Hematopoietic multipotent progenitor cell treated with erythropoietin and hydrocortisone succinate and interleukin-3 and kit ligand, for 17 days (in vitro differentiated cells): ENCODE measurements at places on chromosomes 12 and 14.

DNA sequence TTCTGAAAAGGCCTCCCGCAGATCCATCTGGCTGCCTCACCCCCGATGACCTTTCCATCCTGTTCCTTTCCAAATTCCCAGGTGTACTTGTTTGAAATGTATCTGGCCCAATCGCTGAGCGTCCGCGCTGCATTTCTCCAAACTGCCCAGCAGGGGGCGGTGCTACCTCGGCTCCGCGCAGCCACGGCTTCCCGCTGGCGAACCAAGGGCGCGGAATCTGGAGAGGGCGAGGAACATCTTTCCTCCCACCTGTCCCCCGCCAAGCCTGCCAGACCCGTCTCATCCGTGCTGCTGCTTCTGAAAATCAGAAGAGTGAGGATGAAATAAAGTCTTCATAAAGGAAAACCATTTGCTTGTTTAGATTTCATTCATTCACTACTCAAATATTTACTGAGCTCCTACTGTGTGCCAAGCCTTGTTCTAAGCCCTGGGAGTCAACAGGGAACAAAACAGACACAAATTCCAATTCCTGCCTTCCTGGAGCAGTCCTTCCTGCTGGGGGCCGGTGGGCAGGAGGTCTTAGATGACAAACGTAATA, 16.8 kb upstream of the MYL2 start:
- peak; percentile 39 for DNase-seq

DNA sequence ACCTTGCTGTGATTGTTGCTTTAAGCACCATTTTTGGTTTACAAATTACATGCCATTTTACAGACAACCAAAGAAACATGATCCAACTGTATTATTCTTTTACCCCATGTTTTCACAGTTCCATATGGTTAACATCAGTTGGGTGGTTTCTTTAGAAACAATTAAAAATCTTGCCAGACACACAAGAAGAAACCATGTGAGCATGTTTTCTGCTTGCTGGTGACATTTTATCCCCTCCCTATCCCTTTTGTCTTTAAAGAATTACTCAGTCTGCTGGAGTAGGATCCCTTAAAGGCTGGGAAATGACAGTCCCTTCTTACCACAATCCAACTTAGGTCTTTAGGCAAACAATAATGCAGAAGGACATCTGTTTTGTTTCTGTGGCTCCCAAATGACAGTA, 121.8 kb upstream of the PLXNC1 start:
- DNase-seq: no peak

- DNase-seq: no peak
Observed at GRCh38 chr12:22687361-22688076, 62.5 kb downstream of the ETNK1 start.

GRCh38 chr14:80427101-80427500, 215.8 kb upstream of the DIO2 start:
- DNase-seq: no peak

DNA sequence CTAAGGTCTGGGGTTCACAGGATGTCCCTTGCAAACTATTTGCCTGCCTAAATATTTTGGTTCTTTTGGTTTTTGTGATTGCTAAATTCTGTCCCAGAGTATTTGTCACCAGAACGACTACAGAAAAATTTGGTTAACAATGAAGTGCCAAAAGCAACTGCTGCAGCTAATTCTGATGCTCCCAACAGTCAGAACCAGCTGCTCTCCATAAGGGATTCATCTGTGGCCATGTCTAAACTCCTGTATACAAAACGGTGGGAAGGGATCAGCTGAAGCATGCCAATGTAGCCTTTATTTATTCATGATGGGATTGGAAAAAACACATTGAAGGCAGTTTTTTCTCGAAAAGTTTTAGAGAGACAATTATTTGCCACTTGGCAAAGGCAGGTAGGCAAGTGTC, 29.3 kb upstream of the PELI2 start:
- DNase-seq: no peak

- no peak for DNase-seq
Observed at GRCh38 chr12:70876952-70877351, 43.6 kb downstream of the PTPRR start.

GRCh38 chr12:10243818-10244520, 31.3 kb downstream of the GABARAPL1 start:
- no peak for DNase-seq

DNA sequence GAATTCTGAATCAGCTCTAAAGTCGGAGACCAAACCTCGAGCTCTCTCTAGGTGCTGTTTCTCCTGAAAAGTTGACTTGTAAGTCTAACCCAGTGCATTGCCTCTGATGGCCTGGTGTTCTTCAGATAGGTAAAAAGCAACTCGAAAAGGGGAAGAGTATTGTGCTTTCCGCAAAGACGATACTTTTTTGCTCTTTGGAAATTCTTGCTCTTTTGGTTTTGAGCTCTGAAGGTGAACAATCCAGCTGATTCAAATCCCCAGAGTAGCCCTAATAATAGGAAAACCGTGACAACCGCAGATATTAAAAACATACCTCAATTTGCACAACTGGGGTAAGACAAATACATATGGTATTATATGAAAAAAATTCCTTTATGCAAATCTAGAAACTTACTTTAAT, 447.4 kb downstream of the RAD51B start:
- no peak for DNase-seq

- no peak for DNase-seq
Observed at GRCh38 chr12:48812389-48812788, 5.9 kb upstream of the CACNB3 start.

DNA sequence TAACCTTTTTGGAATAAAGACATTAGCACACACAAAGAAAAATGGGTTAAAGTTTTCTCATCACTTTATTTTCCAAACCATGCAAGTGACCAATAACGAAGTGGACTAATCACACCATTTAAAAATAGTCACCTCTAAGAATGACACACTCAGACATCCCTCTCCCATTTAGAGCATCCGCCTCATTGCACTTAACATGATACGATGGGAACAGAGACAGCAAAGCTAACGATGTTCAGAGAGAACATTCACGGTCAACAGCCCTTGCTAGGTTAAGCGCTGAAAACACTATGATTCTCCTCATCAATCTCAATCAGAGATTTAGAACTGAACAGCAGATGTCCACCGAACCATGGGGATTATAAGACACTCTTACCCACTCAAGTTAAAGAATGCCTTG, 35.8 kb downstream of the NIN start:
- DNase-seq: no peak

- DNase-seq: peak; percentile 74
Observed at GRCh38 chr12:25241167-25242020, 9.3 kb downstream of the KRAS start.

- DNase-seq: no peak
Observed at GRCh38 chr12:23368590-23368989, 580.9 kb downstream of the SOX5 start.

DNA sequence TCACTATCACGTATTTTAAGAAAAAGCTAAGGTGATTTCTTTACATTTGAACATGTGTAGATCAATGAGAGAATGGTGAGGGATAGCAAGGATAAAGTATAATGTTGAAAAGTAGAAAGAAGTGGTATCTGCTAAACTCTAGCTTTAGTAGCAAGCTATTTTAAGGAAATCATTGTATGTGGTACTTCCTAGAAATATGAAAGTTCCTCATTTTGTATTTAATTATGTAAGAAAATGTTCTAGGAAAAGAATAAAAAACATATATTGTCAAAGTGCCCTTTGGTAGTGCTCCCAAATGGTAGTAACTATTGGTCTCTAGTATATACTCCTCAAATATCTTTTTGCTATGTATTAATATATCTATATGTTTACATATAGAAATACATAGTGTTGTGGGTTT, 35.7 kb downstream of the RAB21 start:
- DNase-seq: no peak

DNA sequence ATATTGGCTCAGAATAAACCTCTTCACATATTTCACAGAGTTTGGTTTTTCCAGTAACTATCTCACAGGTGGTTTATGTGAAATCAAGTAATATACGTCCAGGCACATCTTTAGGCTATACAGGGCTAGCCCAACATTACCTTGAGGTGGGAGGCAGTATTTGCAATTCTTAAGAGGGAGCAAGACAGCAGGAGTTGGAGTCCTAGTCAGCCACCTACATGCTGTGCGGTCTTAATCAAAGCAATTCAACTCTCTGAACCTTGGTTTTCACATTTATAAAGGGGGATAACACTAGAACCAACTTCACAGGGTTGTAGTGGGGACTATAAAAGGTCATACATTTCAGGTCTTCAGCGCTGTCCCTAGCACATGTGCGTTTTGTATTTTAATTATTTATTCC, 73.5 kb upstream of the FICD start:
- DNase-seq: no peak

- DNase-seq: no peak
Observed at GRCh38 chr12:127107744-127108143, 1159.2 kb upstream of the TMEM132C start.

DNA sequence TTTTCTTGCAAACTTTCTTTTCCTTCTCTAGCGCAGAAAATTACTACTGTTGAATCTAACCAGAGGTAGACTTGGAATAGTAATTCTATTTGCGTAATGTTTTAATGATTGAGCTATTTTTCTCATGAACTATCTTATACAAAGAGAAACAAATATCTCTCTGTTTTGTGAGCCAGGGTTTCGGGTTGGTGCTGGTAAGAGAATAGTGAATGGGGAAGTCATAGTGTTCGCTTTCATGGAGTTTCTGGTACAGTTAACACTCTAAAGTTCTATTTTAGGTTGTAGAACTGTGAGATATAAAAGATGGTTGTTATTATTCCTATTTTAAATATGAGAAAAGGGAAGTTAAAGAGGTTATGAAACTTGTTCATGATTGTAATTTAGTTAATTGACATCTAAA, 6.6 kb downstream of the CLEC1B start:
- no peak for DNase-seq

DNA sequence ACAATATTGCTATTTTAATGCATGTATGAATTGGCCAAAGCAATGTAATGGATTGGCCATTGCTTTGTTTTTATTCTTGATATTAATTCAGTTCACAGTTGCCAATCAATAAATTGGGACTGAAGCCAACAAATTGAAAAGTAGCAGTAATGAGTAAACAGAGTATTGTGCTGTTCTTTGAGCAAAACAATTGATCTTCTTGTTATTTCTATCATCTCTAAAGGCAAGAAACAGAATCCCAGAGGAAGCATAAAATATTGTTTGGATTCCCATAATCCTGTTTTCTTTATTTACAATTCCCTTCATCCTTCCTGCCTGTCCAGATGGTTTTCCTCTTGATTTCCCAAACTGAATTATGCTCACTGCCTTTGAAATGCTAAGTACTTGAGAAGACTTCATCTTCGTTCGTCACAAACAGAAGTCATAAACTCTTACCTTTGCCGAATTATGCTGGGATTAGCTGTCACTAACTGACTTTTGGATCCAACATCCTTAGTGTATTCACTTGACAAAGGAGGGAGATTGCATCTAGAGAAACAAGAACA, 85.9 kb downstream of the ST8SIA1 start:
- no peak for DNase-seq

- DNase-seq: no peak
Observed at GRCh38 chr12:24505366-24506015, 443.4 kb downstream of the BCAT1 start.

GRCh38 chr12:72491426-72491825, 219.3 kb downstream of the TRHDE start:
- no peak for DNase-seq

DNA sequence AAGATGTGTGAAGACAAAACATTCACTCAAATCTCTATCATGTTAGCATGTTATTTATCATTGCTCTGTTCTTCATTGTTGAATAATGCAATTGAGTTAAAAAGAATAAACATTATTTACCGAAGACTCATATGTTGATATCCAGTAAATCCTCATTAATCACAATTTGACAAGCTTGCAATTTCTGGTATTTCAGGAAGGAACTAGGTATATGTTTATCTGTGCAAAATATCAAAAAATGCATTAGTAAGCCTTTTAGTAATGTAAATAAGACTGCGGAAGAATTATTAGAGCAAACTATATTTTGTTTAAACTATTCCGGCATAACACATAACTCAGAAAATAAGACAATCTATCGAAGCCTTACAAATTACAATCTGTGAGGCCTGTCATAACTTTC, 222.7 kb upstream of the NOVA1 start:
- no peak for DNase-seq

GRCh38 chr14:23324993-23325392, 3.7 kb downstream of the PABPN1 start:
- no peak for DNase-seq

- DNase-seq: no peak
Observed at GRCh38 chr12:52271158-52271557, 3.3 kb upstream of the KRT86 start.

GRCh38 chr14:30243805-30244204, 315.2 kb upstream of the G2E3 start:
- DNase-seq: no peak

GRCh38 chr14:57970594-57970993, 104.7 kb upstream of the SLC35F4 start:
- no peak for DNase-seq

GRCh38 chr12:54437243-54437642, 18.2 kb upstream of the ITGA5 start:
- DNase-seq: no peak

DNA sequence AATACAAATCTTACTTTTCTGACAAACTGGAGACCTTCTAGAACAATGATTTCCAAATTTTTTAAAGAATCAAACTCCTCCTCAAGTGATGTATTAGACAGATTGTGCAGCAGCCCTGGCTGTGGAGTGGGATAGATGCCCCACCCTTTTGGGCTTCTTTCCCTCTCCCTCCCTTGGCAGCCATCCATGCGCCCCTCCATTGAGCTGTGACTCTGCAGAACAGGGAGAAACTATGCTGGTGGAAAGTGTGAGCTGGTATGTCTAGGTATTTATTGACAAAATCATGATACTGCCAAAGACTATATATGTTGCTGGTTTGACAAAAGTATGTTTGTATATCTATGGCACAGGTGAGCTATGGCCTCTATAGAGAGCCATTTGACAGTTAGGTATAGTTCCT, 138.5 kb downstream of the KTN1 start:
- no peak for DNase-seq

DNA sequence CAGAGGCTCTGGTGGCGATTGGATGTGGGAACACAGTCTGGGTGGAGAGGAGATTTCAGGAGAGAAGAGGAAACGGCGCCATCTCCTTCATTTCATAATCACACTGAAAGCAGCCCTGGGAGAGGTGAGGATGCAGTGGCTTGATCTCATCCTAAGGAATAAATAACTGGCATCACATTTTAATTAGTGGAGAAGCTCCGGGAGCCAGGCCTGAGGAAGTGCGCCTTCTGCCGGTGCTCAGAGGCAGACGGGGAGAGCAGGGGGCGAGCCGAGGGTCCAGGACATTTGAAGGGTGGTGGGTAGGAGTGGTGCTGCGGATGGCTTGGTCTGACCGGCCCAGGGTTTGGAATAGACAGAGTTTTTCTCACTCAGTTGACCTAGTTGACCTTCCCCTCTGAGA, 265.0 kb downstream of the CACNA1C start:
- no peak for DNase-seq

DNA sequence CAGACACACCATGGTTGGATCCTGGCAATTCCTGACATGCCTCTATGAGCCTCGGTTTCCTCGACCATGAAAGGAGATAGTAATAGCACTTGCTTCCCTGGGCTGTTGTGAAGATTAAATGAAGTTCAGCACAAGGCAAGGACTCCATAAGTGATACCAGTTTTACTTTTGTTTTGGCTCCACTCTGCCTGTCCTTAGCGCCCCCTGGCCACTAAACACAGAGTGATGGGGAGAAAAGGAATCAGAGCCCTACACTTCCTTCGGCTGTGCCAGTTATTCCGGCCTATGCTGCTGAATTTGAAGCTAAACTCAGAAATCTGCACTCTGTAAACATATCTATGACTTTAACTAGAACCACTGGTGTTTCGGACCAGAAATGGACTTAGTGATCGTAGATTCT, 173.8 kb downstream of the C12orf75 start:
- no peak for DNase-seq
